ENCODE measurements at places on chromosomes 6 and 20.

DNA sequence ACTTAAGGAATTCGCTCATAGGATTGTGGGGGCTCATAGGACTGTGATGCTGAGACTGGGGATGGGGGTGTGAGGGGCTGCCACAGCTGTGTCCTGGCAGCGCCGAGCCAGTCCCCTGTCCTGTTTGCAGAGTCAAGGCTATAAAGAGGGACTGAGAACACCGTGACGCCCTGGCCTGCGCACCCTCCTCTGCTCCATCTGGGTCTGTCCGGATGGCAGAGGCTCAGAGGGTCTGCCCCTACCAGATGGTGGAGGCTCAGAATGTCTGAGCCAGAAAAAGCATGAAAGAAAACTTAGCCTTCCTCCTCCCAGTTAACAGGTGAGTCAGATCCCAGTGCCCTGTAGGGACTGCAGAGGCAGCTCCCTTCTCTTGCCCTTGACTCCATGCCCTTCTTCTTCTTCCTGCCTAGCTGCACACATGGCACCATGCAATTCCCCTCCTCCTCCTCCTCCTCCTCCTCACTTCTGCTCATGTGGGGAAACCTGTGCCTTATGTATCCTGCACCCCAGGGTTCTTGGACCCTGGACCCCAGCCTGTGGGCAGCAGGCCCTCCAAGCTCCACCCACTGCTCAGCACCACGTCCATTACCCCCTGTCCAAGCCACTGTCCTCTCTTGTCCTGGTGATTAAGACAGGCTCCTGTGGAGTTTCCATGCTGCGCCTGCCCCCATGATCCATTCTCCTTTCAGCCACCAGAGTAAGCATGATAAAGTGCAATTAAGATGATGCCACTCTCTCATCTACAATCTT, 410.0 kb upstream of the SULF2 start:
- DNase-seq = no peak

- no peak for DNase-seq
These were observed 317.5 kb downstream of the UTRN start for GRCh38 chr6:144602523-144603180.

GRCh38 chr6:142842418-142843261, 102.3 kb downstream of the HIVEP2 start:
- no peak for DNase-seq

DNA sequence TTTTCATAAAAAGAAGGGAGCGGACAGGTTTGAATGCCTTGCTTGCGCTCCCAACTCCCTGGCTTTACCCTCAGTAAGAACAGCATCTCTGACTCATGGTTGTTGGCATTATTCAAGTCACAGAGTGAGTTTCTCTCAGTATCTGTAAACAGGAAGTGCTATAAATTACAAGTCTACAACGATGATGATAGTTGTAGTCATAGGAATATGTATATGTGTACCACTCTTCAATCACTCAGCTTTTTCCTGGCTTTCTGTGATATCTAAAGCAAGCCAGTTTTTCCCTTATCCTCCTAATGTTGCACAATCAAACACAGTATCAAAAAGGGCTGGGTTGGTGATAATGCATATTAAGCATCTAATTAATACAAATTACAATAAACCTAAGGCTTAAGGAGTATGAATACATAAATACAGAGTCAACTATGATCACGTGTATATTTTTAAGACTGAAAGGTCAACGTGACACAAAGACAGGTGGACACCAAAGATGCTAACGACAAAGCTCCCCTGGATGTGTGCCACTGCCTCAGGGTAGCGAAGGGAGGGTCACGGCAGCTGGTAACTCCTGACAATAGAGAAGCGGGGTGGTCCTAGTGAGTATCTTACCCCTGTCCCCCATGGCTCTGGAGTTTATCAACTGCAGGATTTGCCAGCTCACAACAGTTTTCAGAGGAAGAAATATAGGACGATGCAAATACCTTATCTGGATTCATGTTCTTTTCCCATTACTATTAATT, 202.8 kb downstream of the BTBD9 start:
- DNase-seq = no peak

DNA sequence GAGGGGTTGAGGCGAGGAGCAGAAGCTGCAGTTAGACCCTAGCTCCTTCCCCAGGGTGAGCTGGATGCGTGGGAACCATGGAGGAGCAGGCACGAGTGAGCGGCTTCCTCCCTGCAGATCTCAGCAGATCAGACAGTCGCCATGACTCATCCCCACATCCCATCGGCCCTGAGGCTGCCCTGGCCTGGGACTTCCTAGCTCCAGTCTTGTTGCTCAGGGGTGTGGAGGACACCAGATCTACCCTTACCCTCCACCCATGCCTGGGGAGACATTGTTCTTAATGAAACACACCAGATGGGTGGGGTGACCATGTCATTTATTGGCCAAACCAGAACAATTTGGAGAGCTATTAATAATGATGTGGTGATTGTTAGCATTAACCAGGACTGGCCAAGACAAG, 36.3 kb upstream of the TGM2 start:
- no peak for DNase-seq

DNA sequence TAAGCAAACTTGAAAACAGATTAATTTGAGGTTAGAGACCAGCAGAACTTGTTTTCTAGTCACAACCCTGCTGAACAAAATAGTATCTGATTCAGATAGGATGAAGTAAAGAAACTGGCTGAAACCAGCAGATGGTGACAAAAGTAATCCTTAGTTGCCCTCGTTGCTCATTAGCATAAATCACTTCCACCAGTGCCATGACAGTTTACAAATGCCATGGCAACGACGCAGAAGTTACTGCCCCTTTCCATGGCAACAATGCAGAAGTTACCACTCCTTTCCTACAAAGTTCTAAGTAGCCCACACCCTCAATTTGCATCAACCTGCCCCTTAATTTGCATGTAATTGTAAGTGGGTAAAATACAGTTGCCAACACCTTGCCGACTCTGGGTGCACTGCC, 23.7 kb downstream of the SNRPB start:
- DNase-seq = no peak

- no peak for DNase-seq
These were observed 34.4 kb upstream of the RAB23 start for GRCh38 chr6:57256541-57256940.

- no peak for DNase-seq
These were observed 67.4 kb downstream of the KIF16B start for GRCh38 chr20:16505894-16506293.

DNA sequence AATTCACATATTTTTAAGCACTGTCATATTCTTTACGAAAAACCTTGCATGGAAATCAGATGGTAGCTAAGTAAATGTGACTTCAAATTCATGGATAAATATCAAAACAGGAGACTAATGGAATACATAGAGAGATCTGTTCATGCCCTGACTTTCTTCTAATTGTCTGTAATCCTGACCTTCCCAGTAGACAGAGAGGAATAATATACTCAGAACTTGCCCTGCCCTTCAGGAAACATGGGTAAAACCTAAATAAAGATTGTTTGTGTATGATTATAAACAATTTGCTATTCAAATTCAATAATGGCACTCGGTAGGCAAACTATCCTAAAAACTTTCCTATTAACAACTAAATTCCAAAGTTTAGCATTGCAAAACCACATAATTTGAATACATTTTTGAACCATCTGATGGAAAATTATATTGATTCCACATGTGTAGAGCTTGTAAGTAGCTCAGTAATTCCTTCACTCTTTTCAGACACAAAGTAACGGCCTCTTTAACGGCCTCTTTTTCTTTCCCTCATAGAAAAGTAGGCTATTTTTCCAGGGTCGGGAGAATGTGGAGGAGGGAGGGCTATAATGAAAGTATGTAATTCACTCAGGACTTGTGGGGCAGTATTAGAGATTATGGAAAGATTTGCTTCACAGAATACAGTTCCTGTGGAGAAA, 227.6 kb downstream of the ALDH8A1 start:
- no peak for DNase-seq

DNA sequence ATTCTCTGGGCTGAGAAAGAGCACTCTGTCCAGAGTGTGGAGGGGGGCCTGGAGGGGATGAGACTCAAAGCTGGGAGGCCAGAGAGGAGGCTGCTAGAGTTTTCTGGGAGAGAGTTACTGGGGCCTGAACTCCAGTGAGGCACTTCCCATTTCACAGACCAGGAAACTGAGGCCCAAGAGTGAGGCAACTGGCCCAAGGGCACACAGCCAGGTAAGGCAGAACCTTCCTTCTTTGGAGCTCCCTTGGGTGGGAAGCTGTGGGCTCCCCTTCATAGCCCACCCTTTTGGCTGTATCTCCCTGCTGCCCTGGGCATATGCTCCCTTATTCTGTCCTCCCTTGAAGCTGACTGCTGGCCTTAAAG, 34.4 kb downstream of the ANGPT4 start:
- DNase-seq = no peak

- no peak for DNase-seq
These were observed 173.2 kb downstream of the PDE7B start for GRCh38 chr6:136024711-136025110.

GRCh38 chr6:98998103-98998502, 50.4 kb upstream of the FBXL4 start:
- DNase-seq = no peak

GRCh38 chr6:69958978-69959377, 92.6 kb downstream of the COL19A1 start:
- DNase-seq = no peak

GRCh38 chr20:19688031-19688806, 69.8 kb upstream of the RIN2 start:
- no peak for DNase-seq

DNA sequence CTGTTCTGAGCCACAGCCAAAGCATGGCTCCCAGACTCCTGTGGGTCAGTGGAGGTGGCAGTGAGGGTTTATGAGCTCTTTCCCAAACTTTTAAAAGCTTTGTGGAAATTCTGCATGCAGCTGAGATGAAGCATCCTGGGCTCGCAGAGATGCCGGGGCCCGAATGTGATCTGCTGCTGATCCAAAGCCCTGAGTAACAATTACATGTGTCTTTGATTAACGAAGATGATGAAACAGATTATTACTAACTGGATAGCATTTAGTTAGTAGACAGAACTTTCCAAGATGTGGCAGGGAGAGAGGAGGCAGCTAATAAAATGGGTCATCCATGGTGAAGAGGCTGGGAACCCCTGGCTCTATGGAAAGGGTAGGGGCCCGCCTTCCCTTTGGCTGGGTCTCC, 43.9 kb upstream of the MDFI start:
- no peak for DNase-seq

DNA sequence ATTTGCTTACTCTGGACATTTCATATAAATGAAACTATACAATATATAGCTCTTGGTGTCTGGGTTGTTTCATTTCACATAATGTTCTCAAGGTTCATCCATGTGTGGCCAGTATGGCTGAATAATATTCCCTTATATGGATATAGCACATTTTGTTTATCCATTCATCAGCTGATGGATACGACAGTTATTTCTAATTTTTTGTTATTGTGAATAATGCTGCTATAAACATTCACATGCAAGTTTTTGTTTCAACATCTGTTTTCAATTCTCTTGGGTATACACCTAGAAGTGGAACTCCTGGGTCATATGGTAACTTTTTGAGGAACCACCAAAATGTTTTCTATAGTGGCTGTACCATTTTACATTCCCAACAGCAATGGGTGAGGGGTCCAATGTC, 101.1 kb downstream of the CDK19 start:
- DNase-seq = no peak

GRCh38 chr6:96066376-96066775, 50.6 kb downstream of the FUT9 start:
- no peak for DNase-seq

GRCh38 chr20:34260208-34260942, 19.2 kb downstream of the ASIP start:
- DNase-seq = no peak

- DNase-seq = no peak
These were observed 48.3 kb downstream of the PROKR2 start for GRCh38 chr20:5268449-5268848.

GRCh38 chr6:113732384-113732966, 124.7 kb upstream of the MARCKS start:
- DNase-seq = no peak

GRCh38 chr6:105320271-105320670, 82.6 kb downstream of the PREP start:
- no peak for DNase-seq

GRCh38 chr6:10404799-10405512, 9.9 kb downstream of the TFAP2A start:
- no peak for DNase-seq

DNA sequence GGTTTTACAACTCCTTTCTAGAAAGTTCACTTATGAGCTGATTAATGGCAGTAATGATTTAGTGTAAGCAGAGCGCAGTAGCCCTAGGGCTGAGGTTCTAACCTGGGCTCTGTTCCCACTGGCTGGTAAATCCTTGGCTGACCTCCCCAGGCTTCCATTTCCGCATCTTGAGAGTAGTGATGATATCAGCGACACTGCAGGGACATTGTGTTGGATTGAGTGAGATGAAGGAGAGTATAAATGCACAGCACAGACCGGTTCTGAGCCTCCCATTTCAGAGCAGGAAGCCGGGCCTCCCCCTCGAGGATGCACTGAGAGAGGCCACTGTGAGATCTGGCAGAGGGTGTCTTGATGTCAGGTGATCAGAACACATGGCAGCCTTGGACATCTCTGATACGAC, 477.2 kb upstream of the SULF2 start:
- no peak for DNase-seq

- DNase-seq = no peak
These were observed 149.1 kb downstream of the ZNF217 start for GRCh38 chr20:53444401-53445149.

GRCh38 chr6:15358579-15359327, 112.9 kb downstream of the JARID2 start:
- no peak for DNase-seq

DNA sequence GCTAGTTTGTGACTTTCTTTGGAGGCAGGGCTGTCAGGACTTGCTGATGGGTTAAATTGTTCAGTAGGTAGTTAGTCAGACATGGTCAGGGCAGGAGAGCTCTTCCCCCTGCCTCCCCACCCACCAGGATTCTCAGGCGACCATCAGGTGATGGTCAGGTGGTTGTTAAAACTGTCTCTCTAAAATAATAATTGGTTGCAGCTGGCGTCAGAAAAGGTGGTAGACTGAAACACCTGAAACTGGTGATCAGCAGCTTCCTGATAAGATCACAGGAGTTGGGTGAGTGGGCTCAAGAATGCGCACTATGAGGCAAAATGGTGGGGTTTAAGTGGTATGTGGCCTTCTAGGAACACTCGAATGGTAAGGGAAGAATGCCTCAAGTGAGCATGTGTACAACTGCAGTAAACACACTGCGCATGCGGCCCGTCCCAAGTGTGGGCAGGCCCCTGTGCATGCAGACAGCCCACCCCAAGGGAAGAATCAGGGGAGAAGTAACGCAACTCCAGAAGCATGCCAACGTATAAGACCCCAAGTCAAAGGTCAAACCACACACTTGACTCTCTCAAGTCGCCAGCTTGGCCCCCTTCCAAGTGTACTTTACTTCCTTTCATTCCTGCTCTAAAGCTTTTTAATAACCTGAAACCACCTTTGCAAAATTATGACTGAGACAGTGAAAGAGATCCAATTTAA, 7.9 kb upstream of the BLCAP start:
- DNase-seq = no peak

GRCh38 chr6:2843138-2843740, 1.6 kb upstream of the SERPINB1 start:
- DNase-seq = no peak

- DNase-seq = no peak
These were observed 8.1 kb upstream of the UBR2 start for GRCh38 chr6:42555477-42556457.

GRCh38 chr20:8209061-8209460, 77.0 kb downstream of the PLCB1 start:
- DNase-seq = no peak

- DNase-seq = no peak
These were observed 1.4 kb downstream of the CUTA start for GRCh38 chr6:33416386-33417127.

- no peak for DNase-seq
These were observed 260.9 kb downstream of the TAF4 start for GRCh38 chr20:61804752-61805295.

- no peak for DNase-seq
These were observed 8.1 kb downstream of the SYNJ2 start for GRCh38 chr6:157989541-157990289.
